ENCODE measurements at places on chromosomes 12 and 14. TPM values are rescaled to one million over a fixed set of nuclear protein-coding genes. Genes with fewer than 3 reads are reported as not detected.

INSM2 gene
- total RNA-seq = not detected

SPIC gene
- total RNA-seq = not detected

DNA sequence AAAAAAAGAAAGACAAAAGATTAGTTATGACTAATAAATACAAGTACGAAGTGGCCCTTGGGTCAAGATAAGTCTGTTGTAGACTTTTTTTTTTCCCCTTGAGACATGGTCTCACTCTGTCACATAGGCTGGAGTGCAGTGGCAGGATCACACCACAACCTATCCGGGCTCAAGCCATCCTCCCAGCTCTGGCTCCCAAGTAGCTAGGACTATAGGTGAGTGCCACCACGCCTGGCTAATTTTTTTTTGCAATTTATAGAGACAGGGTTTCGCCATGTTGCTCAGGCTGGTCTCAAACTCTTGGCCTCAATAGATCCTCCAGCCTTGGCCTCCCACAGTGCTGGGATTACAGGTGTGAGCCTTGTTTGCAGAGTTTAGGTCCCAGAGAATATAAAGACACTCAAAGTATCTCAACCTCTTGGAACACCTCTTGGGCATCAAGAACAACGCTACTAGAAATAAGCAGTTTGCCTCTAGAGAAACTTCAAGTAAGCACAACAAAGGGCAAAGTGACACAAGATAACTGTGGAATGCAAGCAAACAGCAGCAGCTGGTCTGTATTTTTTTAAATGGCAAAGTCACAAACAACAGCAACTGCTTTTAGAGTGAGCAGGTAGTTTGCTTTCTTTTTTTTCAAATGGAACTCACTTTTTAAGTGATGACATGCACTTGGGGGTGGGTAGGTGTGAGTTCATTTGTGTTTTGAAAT, 3.9 kb upstream of the MDM2 start:
- no peak for DNase-seq

GRCh38 chr14:64502887-64503433, 678 bp downstream of the ZBTB25 start:
- DNase-seq = no peak

- no peak for DNase-seq
Observed at GRCh38 chr12:91687052-91688017, 458.3 kb downstream of the BTG1 start.

- DNase-seq = no peak
Observed at GRCh38 chr12:30719060-30719459, 23.4 kb upstream of the IPO8 start.
